ENCODE measurements at places on chromosomes 2 and 18. TPM values are rescaled to one million over a fixed set of nuclear protein-coding genes. Genes with fewer than 3 reads are reported as not detected.

DNA sequence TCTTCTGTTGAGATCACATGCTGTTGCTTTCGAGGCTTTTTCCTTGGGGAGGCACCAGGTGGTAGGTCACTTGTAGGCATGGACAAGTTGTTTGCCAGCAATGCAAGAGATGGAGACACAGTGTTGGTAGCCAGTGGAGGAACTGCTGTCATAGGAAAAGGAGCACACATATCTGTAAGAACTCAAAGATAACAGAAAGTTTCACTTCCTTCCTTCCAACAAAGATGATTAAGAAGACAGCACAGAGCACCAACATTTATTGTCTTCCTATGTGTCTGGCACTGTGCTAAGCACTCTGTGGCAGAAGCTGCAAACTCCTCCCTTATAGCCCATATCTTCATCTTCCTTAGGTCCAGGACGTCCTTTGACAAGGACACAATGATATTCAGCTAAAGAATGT lies 64.5 kb upstream of the AMMECR1L start:
- no peaks in the 10 kb centered on the region for H3K27me3 ChIP-seq
- DNase-seq, result no peak
- peaks cover 23% of the 10 kb centered on the region for H3K36me3 ChIP-seq
- H3K27ac ChIP-seq, result no peak overlapping the region
- H3K4me1 ChIP-seq, result 0 out of 2 replicates have a peak, but pooled peaks cover 4% of the 10 kb centered on the region

- H3K27ac ChIP-seq, result no peak overlapping the region
- no peak overlapping the region for H3K4me3 ChIP-seq
- H3K4me1 ChIP-seq, result no peaks in the 10 kb centered on the region
These were observed 3.6 kb downstream of the ALPI start for GRCh38 chr2:232459419-232460035.

GRCh38 chr18:63016270-63016669 lies 300.9 kb downstream of the PHLPP1 start:
- no peak overlapping the region for H3K4me3 ChIP-seq
- H3K27me3 ChIP-seq, result no peaks in the 10 kb centered on the region
- H3K4me1 ChIP-seq, result no peaks in the 10 kb centered on the region
- DNase-seq, result peak; percentile 21
- no peak overlapping the region for H3K27ac ChIP-seq

DNA sequence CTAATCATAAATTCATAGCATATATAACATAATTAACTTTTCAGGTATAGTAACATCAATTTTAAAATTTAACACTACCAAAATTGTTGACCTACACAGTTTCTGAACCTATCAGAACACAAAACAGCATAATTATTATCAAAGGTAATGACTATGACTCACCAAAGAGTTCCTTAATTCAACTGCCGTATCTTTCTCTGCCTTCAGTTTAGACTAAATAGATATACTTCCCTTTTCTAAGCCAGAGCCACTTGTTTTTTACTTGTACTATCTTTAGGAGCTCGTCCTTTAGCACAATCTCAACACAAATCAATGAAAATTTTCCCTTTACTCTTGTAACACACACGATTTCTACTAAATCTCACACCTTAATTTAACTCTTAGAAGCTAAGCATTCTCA lies 54.4 kb downstream of the CCDC88A start:
- H3K27me3 ChIP-seq, result no peaks in the 10 kb centered on the region
- no peak overlapping the region for H3K4me3 ChIP-seq
- H3K36me3 ChIP-seq, result no peaks in the 10 kb centered on the region
- DNase-seq, result no peak

DNA sequence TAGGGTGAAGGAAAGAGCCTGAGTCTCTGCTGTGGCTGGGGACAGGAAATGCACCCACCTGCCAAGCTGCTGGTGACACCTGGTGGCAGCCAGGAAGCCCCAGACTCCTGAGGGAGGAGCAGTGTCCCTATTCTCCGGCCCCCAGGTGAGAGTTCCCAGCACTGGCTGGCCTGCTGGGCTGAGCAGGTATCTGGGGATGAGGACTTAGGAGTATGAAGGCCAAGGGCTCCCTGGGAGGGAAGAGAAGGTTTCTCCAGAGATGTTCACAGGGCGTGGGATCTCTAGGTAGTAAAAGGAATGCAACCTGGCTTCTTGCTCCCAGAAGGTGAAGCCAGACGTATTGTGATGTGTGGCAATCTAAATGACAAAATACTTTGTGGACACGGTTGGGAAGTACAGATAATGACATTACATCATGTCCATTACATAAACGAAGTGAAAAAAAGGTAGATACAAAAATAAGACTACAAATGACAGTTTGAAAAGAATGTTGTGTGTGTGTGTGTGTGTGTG lies 75.8 kb upstream of the SLC1A4 start:
- H3K36me3 ChIP-seq, result no peaks in the 10 kb centered on the region
- H3K4me1 ChIP-seq, result peaks cover 51% of the 10 kb centered on the region
- peak overlapping the region; percentile 81 for H3K27ac ChIP-seq
- DNase-seq, result no peak
- H3K4me3 ChIP-seq, result 0 out of 2 replicates have a peak overlapping the region, but pooled peaks have one; percentile 42

GRCh38 chr2:231199219-231199618 lies 788 bp downstream of the ARMC9 start:
- H3K4me3 ChIP-seq, result peak overlapping the region; percentile 97
- no peaks in the 10 kb centered on the region for H3K36me3 ChIP-seq
- H3K27ac ChIP-seq, result no peak overlapping the region
- DNase-seq, result no peak
- H3K4me1 ChIP-seq, result peaks cover 6% of the 10 kb centered on the region
- no peaks in the 10 kb centered on the region for H3K27me3 ChIP-seq

DNA sequence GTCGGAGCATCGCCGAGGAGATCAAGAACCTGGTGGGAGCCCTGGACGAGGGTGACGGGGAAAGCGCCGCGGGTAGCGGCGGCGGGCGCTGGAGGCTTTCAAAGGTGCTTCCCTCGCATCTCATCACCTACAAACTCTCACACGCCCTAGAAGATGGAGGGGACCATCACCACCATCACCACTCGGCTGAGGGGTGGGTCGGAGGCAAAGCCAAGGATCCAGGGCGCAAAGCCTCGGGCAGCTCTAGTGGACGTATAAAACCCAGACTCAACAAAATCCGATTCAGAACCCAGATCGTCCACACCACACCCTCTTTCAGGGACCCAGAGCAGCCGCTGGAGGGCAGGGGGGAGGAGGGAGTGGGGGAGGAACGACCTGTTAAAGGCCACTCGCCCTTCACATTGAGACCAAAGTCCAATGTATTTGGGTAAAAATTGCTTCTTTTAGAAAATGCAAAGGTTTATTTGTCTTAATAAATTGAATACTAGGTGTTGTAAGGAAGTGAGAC lies 1.5 kb downstream of the SOWAHC start:
- DNase-seq, result no peak
- no peaks in the 10 kb centered on the region for H3K36me3 ChIP-seq
- no peak overlapping the region for H3K27ac ChIP-seq
- no peak overlapping the region for H3K4me3 ChIP-seq
- no peaks in the 10 kb centered on the region for H3K27me3 ChIP-seq
- 0 out of 2 replicates have a peak, but pooled peaks cover 3% of the 10 kb centered on the region for H3K4me1 ChIP-seq

DNA sequence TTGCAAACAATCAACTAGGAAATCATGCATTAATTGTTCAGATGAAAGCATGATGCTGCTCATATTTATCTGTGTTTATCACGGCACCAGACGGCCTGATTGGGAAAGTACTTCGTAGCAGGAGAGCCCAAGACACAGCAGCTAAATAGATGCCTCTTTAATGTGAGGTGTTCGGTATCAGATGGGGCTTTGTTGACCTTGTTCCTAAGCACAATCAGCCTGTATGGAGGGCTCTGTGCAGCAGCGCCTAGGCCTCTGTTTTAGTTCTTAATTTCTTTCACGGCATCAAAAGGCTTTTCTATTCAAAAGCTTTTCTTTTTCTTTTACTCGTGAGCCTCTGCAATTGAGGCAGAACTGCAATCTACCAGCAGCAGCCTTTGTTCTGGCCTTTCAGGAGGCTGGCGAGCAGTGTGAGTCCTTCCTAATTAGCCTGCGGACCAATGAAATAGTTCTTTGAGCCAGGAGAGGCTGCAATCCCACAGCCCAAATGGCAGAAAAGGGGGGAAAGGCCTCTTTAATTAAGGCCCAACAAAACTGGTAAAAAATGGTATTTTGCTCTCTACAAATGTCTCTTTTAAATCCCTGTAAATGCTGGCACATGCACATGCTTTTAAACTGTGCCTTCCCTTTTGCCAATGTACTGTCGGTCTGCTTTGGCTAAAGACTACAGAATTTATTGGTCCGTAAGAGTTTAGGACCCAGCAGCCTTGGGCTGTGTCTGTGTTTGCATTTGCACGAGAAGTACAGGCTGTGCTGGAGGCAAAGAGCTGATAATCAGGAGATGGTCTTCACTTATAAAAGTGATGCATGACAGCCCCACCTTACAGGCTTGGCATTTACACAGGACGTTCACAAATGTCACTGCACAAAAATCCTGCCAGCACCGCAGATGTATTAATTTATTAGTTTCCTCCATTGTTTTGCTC lies 159.6 kb downstream of the RND3 start:
- no peaks in the 10 kb centered on the region for H3K27me3 ChIP-seq
- no peak for DNase-seq
- H3K4me3 ChIP-seq, result no peak overlapping the region
- no peaks in the 10 kb centered on the region for H3K36me3 ChIP-seq
- H3K27ac ChIP-seq, result no peak overlapping the region

GRCh38 chr2:44211183-44211582 lies 42.5 kb downstream of the PPM1B start:
- no peak overlapping the region for H3K27ac ChIP-seq
- DNase-seq, result no peak
- no peaks in the 10 kb centered on the region for H3K4me1 ChIP-seq

- H3K27ac ChIP-seq, result no peak overlapping the region
- no peaks in the 10 kb centered on the region for H3K36me3 ChIP-seq
- no peaks in the 10 kb centered on the region for H3K27me3 ChIP-seq
- H3K4me1 ChIP-seq, result no peaks in the 10 kb centered on the region
- DNase-seq, result no peak
- no peak overlapping the region for H3K4me3 ChIP-seq
These were observed 95.9 kb upstream of the DLGAP1 start for GRCh38 chr18:4551001-4551360.

- peaks cover 8% of the 10 kb centered on the region for H3K27me3 ChIP-seq
- no peaks in the 10 kb centered on the region for H3K4me1 ChIP-seq
- H3K4me3 ChIP-seq, result peak within 1 kb of the TSS; percentile 41
- no peaks in the 10 kb centered on the region for H3K36me3 ChIP-seq
- no peak for DNase-seq
These were observed at the start of gene TCF7L1 for GRCh38 chr2:85132834-85133637. Gene TCF7L1, plus strand, starts transcription at chr2:85133392. Its CDS starts 293 bp downstream, at chr2:85133685.

DNA sequence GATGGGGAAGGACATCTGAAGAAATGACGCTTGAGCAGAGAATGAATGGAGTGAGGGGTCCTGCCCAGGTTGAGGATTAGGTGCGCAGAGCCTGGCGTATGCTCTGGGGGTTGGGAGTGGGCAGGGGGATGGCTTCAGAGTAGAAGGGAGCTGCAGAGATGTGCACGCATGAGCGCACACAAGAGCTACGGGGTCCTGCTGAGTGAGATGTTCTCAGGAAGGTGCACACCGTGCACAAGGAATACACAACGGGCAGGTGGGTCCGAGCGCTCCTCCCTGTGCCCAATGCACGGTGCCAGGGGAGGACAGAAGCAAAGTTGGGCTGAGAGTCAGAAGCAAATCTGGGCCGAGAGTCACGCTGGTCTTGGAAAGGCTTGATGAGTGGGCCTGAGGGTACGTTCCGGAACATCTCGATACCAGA lies 25.5 kb downstream of the TWIST2 start:
- H3K27ac ChIP-seq, result no peak overlapping the region
- no peaks in the 10 kb centered on the region for H3K4me1 ChIP-seq
- no peak for DNase-seq
- H3K36me3 ChIP-seq, result no peaks in the 10 kb centered on the region

GRCh38 chr2:29810956-29811355 lies 110.4 kb downstream of the ALK start:
- no peak for DNase-seq
- no peaks in the 10 kb centered on the region for H3K4me1 ChIP-seq
- H3K36me3 ChIP-seq, result no peaks in the 10 kb centered on the region
- H3K27ac ChIP-seq, result no peak overlapping the region
- no peaks in the 10 kb centered on the region for H3K27me3 ChIP-seq

DNA sequence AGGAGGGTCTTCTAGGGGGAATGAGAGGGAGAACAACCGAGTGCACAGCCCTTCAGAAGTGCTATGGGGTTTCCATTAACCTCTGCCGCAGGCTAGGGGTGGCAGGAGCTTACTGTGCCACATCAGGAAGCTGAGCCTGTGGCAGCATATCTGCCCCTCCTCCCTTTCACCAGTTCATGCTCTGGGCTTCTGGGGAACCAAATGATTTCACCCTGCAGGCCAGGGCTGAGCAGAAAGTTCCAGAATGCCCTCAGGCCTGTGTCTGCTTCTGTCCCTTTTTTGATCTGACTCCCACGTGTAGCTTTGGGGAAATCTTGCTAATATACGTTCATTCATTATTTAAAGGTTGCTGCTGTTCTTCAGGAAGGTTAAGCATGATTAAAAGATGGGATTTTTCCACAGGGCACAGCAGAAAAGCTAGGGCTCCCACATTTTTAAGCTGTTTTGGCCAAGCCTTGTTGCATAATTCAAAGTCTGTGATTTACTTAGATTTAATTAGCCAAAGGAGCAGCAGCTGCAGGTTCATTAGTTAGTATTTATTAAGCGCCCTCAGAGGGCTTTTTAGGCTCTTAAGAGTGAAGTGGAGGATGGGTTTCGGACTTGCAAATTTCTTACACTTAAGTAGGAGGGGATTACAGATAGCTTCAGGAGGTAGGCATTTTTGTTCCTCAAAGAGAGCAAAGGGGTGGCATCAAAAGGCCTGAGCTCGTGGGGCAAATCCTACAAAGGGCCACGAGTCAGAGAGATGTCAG lies 10.2 kb downstream of the TMEM247 start:
- H3K27ac ChIP-seq, result no peak overlapping the region
- H3K27me3 ChIP-seq, result no peaks in the 10 kb centered on the region
- no peaks in the 10 kb centered on the region for H3K36me3 ChIP-seq
- no peak for DNase-seq

DNA sequence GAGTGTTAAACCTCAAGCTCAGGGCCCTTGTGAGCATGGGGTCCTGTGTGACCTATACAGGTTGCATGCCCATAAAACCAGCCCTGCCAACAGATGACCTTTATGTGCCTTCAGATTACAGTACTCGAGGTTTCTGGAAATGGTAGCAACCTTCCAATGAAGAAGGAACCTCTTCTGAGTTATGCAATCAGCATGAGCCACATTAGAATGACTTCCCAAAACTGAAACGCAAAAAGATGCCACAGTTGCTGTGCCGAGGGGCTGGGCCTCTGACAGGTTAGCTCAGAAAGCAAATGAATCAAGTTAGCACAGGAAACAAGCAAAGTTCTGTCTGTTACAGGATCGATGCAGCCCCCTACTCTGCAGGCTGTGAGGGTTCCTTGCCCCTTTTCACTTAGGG lies 37.7 kb downstream of the TGFA start:
- no peak overlapping the region for H3K4me3 ChIP-seq
- H3K27me3 ChIP-seq, result no peaks in the 10 kb centered on the region
- DNase-seq, result no peak
- peaks cover 11% of the 10 kb centered on the region for H3K4me1 ChIP-seq
- H3K27ac ChIP-seq, result no peak overlapping the region

- H3K27me3 ChIP-seq, result no peaks in the 10 kb centered on the region
- no peaks in the 10 kb centered on the region for H3K36me3 ChIP-seq
- no peaks in the 10 kb centered on the region for H3K4me1 ChIP-seq
- no peak overlapping the region for H3K27ac ChIP-seq
These were observed 98.4 kb upstream of the FIGN start for GRCh38 chr2:163834221-163834620.

DLX2 gene
- total RNA-seq, result not detected

EIF2AK2 gene
- total RNA-seq, result 72.9 TPM

CIB4 gene
- total RNA-seq, result not detected

KCNS3 gene
- total RNA-seq, result not detected

POTEJ gene
- total RNA-seq, result not detected

TPO gene
- not detected for total RNA-seq

CARF gene
- total RNA-seq, result 5.7 TPM

LCT gene
- total RNA-seq, result 0.11 TPM

CXCR1 gene
- not detected for total RNA-seq

HOXD9 gene
- not detected for total RNA-seq

NYAP2 gene
- total RNA-seq, result not detected

CTNNA2 gene
- 7.6 TPM for total RNA-seq

BMP10 gene
- total RNA-seq, result not detected

EFR3B gene
- total RNA-seq, result 3.5 TPM

METAP1D gene
- total RNA-seq, result 4.5 TPM

Data from GM12878 (cell line).